Posterior cingulate gyrus (tissue), 11 donors: ENCODE measurements at places on chromosomes 1 and 21.

DNA sequence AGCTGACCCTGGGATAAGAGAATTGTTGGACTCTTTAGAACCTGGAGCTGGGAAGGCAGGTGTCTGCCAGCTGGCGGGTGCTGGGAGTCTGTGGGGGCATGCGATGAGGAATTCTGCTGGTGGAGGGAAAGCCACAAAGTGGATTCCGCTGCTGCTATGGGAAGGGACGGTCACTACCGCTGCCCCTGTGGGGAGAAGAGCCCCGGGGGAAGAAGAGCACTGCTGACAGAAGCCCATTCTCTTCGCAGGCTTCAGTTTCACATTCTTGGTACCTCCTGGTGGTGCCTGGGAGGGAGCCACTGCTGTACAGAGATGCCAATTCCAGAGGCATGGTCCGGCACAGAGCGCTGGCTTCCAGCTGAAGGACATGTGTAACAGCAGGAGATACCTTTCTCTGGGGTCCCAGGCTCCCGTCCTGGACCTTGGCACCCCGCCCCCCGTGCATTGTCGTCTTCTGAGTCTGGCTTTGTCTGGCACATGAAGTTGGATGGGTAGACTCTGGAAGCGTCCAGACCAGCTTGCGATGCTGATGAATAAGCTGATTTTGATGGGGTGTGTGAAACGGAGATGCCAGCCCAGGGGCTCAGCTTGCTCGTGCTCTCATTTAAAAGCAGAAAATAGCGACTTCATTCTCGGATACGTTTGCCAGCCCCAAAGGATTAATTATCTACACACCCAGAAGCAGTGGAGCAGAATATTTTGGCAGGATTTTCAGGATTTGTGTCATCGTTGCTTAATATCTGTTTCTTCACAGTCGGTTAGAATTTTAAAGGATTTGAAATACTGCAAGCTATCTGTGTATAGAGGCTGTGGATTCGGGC is 13.2 kb downstream of the PDXK start:
- no peak for DNase-seq

GRCh38 chr1:206580438-206581113 is 31.7 kb downstream of the EIF2D start:
- no peak for DNase-seq

GRCh38 chr1:165928075-165928731 is 100.8 kb downstream of the UCK2 start:
- DNase-seq: no peak

- no peak for DNase-seq
Measured at GRCh38 chr1:71343686-71344416, 263.0 kb upstream of the ZRANB2 start.

- no peak for DNase-seq
Measured at GRCh38 chr1:167185062-167185461, 35.6 kb upstream of the POU2F1 start.

- no peak for DNase-seq
Measured at GRCh38 chr21:43697758-43698643, 20.9 kb upstream of the PDXK start.

GRCh38 chr21:17495680-17496079 is 17.2 kb upstream of the CXADR start:
- DNase-seq: no peak

GRCh38 chr1:239952348-239953308 is 139.1 kb upstream of the FMN2 start:
- peak; percentile 82 for DNase-seq

GRCh38 chr1:49677706-49678105 is 346.0 kb downstream of the AGBL4 start:
- no peak for DNase-seq

DNA sequence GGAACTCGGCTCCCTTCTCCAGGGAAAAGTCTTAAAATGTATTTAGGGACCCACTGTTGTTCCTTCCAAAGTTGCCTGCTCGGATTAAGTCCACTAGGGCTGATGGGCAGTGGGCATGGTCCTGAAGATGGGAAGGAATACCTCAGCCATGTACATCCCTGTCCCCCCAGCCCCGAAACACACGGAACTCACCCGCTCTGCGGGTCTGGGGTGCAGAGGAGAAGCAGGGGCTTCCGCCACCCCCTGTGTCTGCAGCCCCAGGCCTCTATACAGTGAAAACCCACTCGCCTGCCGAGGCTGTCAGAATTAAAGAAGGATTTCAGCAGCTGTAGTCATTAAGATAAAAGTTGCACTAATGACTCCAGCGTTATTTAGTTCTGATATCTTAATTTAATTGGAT is 212.6 kb upstream of the VAMP3 start:
- no peak for DNase-seq

GRCh38 chr1:183275322-183275721 is 89.3 kb downstream of the LAMC2 start:
- no peak for DNase-seq

DNA sequence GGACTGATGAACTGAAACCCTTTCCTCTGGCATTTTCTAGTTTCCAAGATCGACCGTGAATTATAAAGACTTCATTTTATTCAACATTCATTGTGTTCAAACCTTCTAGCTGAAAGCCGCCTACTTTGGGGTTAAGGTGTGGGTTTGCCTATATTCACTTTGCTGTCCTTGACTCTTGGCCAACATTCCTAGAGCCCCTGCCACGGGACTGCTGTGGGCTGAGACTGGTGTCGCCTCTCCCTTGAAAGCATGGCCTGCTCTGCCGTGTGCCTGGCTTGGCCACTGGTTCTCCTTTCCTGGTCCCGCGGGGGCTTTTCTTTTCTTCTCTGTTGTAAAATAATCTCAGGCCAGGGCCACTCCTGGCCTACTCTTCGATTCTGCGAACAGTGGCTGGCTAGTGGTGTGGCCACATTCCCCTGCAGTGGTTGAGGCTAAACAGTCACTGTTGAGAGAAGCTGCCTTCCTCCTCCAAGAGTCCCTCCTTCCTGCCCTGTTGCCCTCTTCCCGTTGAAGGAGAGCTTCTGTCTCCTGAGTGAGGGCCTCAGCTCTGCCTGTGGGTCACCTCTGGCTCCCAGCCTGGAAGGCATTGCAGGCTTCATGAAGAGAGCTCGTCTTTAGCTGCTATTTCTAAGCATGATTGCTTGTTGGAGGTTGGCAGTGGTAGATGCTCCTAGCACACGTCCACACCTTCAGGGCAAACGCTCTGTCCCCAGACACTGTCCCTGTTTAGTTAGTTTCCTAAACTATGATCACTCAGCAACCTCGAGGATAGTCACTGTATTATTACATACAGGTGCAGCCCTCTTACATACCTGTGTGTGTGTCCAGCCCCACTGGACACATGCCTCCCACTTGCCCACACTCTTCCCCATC is 80.5 kb downstream of the GALNT2 start:
- no peak for DNase-seq

- DNase-seq: no peak
Measured at GRCh38 chr1:114502080-114502479, 8.9 kb downstream of the TRIM33 start.

DNA sequence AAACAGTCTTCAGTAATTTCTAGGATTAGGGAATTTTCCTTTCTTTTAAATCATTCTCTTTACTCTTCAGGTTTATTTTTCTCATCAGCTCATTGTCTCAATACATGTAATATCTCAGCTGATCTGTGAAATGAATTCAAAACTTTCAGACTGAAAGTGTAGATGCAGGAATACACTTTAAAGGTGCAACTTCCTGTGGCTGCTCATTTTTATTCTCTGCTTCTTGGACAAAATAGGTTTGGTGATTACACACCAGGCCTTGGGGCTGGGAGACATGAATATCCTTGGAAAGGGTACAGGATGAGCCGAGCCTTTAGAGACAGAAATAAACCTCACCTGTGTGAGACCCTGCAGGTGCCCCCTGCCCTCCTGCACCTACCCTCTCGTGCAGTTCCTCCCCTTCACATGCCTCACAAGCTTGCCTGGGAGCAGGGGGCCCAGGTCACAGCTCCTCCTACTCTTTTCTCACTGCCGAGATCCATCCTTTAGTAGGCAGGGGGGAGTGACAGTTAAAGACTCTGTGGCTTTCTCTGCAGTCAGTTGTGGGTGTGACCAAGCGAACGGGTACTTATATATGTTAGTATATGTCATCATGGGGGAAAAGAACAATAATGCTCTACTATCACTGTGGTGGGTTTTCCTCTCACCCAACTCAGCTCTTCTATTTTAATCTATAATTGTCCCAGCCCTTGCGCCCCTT is 23.6 kb downstream of the XCL2 start:
- DNase-seq: no peak

GRCh38 chr1:180291004-180291403 is 60.9 kb downstream of the LHX4 start:
- no peak for DNase-seq

DNA sequence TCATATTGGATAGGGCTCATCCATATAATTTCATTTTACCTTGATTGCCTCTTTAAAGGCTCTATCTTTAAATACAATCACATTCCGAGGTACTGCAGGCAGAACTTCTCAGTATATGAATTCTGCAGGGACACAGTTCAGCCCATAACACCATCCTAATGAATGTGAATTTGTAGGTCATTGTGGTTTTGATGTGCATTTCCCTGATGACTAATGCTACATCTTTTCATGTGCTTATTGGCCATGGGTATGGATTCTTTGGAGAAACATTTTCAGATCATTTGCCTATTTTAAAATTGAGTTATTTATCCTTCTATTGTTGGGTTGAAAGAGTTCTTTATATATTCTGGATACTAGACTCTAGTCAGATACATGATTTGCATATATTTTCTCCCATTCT is 9.6 kb upstream of the RPS6KC1 start:
- DNase-seq: no peak

DNA sequence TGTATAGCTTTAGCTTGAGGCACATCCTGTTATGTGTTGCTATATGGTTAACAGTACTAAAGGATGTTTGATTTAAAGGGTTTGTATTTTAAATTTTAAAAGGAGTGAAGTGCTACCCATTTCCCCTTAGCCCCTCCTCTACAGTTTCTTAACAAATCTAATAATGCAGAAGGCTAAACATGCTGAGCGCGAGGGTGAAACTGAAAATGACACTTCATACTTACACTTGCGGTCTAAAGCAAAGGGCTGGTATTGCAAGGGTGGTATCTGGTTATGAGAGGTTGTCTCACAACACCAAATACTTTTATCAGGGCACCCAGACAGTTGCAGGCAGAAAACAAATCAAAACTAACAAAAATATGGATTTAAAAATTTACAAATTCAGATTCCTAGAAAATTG is 172.3 kb downstream of the SIPA1L2 start:
- no peak for DNase-seq

DNA sequence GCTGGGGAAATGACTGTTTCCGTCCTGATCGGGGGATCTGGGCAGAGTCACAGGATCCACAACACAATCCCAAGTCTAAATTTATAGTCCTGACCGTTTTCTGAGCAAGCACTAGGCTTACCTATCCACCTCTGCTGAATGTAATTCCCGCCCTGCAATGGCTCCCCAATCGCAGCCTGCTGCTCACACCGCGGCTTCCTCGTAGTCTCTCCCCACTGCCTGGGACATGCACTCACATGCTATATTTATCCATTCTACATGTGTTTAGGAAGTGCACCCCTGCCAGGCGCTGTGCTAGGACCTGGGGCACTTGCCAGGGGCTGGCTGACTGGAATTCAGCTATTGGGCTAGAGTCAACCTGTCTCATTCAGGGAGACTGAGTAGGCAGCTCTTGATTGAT is 246.6 kb upstream of the CSF3R start:
- no peak for DNase-seq

- no peak for DNase-seq
Measured at GRCh38 chr1:172167796-172168596, 252.5 kb upstream of the C1orf105 start.

GRCh38 chr1:226628612-226629155 is 80.1 kb downstream of the STUM start:
- no peak for DNase-seq

DNA sequence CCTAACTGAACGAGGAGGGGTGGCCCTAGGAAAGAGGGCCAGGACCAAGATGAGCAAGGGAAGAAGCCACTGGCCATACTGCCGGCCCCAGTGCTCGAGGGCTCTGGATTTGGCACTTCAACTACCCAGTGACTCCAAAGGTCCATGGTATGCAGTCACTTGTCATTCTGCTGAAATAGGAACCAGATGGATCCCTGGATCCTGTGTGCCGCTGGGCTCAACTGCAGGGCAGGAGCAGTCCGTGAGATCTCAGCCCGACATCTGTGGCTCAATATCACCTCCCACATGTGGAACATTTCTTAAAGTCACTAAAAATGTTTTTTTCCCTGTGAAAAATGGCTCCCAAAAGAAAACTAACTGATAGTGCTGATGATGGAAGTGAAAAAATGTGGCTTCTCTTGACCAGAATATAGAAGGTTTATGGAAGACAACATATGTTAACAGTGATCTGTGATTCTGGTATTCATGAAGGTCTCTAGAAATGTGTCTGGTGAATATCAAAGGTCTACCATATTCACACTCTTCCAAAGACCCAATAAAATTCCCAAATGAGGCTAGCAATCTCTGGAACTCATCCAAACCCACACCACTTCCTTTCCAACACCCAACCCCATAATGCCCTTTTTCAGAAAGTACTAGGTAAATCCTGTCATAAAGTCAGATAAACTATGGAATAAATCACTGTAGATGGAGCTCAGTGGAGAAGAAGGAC is 24.1 kb downstream of the PAFAH2 start:
- no peak for DNase-seq

- no peak for DNase-seq
Measured at GRCh38 chr1:31699341-31699891, 4.4 kb downstream of the COL16A1 start.

DNA sequence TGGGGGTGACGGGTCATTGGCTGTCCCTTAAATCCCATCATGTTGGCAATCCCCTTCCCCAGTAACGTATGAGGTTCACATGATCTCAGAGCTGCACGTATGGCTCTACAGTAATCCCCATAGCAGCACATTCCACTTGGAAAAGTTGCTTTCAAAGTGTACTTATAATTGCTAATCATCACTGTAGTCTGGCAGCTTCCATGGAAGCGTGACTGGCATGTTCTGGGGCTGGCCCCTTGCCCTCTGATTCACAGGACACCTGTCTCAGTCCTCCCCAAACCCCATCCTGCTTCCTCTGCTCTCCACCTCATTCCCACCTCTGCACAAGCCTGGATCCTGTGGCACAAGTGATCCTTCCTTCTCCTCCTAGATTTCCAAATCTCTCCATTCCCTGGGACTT is 102.2 kb downstream of the TSEN15 start:
- no peak for DNase-seq

- DNase-seq: no peak
Measured at GRCh38 chr1:183871142-183871541, 66.2 kb downstream of the RGL1 start.

DNA sequence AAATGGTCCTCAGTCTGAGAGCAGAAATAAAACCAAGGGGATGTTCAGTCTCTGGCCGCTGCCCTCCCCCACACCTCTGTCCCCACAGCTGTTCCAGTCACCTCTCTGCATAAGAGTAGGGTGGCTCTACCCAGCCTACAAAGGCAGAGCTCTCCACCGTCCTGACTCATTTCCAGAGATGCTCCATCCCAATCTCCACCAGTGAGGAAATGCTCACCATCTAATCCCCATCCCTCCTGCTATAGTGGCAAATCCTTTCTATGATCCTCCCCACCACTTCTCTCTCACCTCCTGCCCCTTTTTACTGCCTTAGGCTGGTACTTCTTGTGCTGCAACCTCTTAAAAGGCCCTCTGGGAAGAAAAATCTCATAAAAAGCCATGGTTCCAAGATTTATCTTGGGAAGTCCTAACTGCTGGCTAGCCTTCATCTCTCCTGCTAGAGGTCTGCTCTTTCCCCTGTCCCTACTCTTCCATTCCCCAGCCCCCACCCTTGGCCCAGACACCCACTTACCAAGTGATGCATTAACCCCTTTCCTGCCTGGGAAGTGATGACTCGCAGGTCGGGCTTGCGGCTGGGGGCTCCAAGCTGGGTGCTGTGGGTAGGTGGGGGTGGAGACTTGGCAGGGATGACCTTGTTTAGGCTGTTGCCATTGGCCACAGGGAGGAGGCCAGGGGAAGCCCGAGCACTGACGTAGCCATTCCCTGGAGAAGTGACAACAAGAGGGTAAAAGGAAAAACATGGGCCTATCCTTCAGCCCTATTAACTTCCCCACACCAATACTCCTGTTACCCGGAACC is 23.9 kb downstream of the MEF2D start:
- no peak for DNase-seq
